ENCODE measurements at places on chromosomes 16 and 17.

DNA sequence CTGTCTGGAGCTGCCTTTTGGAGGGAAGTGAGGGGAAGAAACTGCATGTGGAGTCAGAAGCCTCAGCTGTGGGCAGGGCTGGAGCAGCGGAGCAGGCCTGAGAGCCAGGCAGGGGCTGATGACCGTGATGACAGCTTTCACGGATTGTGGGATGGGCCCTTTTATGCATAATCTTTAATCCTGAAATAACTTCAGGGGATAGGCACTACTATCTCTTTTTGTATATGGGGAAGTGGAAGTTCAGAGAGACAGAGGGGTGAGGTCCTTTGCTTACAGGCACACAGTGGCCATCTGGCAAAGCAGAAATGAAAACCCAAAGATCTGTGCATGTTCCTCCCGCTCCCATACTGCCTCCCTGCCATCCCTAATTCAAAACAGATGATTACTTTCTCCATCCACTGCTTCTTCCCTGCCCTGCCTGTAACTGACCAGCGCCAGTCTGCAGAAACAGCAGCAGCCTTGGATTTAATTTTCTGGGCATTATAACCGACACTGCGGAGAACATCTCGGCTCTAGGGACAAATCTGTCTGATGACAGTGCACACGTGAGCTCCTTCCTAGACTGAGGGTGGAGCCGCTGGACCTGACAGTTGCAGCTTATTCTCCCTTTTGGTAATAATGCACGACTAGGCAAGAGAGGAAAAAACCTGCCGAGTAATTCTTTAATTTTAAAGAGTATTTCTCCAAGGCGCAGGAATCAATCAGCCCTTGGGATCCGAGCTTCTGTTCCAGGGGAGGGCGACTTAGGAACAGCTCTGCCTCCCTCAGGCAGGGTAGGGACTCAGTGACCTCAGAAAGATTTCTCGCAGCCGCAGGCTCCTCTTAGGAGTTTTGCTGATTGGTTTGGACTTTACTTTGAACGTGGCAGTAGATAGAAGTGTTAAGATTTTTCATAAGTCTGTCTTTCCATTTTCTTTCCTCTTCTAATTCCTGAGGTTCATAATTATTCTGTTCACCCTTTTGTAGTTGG lies 95.4 kb downstream of the UTP18 start:
- no peak for DNase-seq

GRCh38 chr16:2473999-2474876 lies 689 bp upstream of the TBC1D24 start:
- DNase-seq: no peak

GRCh38 chr17:28724500-28725165 lies 1.4 kb downstream of the TLCD1 start:
- DNase-seq: no peak

- DNase-seq: no peak
These were observed 81.1 kb downstream of the PITPNC1 start for GRCh38 chr17:67458203-67458602.

DNA sequence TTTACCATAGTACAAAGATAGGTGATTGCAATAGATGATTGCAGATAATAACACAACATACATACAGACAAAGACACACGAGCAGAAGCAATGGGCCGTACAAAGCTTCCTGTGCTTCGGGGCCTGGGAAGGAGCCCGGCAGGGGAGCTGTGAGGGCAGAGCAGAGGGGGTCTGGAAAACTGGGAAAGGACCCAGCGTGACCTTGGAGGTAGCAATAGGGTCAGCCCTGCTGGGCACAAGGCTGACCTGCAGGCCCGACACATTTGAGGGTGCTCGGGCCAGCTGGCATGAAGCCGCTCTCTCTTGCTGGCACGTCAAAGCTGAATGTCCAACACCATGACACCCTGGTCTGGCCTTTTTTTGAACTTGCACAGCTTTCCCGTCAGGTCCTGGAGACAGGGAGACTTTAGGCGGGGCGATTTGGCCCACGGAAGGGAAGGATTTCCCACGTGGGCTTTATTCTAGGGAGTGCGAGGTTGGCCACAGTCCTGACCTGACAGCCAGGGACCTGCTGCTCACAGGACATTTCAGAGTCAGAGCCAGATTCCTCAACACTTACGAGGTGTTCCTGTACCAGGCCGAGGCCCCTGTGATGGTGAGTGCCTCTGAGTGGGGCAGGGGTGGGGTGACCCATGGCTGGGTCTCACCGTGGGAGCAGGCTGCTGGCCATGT lies 83.2 kb downstream of the NTN1 start:
- no peak for DNase-seq

GRCh38 chr17:4560837-4561256 lies 470 bp upstream of the GGT6 start:
- DNase-seq: no peak

DNA sequence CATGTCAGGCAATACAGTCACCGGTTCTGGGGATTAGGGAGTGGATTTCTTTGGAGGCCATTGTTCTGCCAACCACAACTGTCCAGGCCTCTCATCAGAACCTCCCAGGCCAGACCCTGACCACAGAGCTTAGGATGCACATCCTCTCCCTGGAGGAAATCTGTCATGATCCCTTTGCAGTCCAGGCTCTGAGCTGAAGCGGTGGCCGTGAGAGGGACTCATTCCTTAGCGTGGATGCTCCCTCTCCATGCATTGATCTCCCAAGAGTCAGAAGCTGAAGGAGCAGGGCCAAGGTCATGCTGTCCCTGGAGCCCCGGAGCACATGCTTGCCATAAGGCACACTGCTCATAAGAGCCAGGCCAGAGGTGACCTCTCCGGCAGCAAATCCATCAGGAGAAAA lies 181.4 kb downstream of the COPRS start:
- DNase-seq: no peak

GRCh38 chr16:69880640-69881133 lies 70.4 kb upstream of the CLEC18A start:
- DNase-seq: no peak

DNA sequence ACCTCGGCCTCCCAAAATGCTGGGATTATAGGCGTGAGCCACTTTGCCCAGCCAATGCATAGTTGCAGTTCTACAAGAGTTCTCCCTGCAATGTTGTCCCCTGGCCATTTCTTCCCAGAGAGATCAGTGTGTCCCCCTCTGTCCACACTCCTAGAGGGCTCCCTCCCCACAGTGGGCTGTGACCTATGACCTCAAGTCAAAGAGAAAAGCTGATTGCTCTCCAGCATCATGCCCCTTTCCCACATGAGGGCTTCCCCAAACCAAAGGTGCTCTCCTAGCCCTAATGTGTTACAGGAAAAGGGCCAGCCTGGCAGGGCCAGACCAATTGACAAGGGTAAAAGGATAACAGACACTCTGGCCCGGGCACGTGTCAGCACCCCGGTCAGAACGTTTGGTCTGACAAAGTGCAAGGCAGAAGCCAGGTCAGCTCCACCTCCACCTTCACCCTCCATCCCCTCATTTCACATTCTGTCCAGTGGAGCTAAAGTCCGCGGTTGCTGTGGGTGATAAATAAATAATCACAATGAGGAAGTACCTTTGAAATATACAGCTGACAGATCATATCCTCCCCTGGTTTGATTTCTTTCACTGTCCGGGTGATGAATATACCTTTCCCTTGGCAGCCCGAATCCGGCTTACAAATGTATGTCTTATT lies 17.8 kb downstream of the TTLL6 start:
- DNase-seq: no peak

All from HT1080 (cell line).